ENCODE measurements at places on chromosomes 3 and 15.
A peak's percentile ranks its signal among the peaks of the same experiment; 100 is the strongest.

- no peak for DNase-seq
Measured at GRCh38 chr3:89522155-89522554, 414.7 kb downstream of the EPHA3 start.

DNA sequence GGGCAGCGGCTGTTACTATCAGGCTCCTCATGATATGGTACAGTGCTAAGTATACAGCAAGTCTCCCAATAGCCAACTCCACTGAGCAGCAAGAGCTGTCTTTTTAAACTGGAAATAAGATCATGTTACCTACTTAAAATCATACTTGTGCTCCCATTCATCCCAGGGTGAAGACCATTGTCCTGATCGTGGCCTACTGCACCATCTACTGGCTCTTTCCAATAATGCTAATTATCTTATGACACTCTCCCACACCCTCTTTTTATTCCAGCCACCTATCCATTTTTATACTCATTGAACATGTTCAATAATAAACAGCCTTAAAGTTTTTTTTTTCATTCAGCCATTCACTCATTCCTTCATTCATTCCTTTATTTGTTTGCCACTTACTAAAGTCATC is 117.7 kb downstream of the GBE1 start:
- DNase-seq, result peak; percentile 45

DNA sequence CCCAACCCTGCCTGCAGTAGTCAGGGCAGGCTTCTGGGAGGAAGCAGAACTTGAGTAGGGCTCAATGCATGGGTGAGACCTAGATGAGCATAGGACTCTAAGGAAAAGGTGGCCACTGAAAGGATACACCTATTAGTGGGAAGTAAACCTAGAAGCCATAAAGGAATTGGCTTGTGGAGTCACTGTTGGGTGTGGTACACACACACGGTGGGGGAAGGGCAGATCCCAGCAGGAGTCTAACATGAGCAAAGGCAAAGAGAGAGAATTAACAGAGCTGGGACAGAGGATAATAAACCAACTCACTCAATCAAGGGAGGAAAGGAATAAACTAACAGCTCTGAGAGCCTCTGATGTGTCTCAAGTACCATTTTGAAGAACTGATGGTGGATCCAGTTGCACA is 23.1 kb downstream of the DAPK2 start:
- DNase-seq, result no peak

DNA sequence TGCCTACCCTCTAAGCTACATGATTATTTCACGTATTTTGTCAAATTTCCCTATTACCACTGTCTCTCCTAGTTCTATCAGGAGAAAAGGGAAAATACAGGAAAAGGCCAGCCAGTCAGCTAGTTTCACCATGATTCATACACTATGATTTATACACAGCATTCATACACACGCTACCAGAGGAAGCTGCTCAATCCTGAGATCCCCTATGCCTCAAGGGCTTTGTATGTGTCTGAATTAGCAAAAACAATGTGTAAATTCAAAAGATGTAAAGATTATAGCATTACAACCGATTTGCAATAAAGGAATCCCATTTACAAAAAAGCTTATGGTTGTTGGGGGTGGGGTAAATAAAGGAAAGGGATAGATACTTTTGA is 3.1 kb upstream of the ACKR4 start:
- DNase-seq, result peak; percentile 46

Measured in dermis microvascular lymphatic vessel endothelial cell (primary cell).